ENCODE measurements at places on chromosomes 4 and X.

DNA sequence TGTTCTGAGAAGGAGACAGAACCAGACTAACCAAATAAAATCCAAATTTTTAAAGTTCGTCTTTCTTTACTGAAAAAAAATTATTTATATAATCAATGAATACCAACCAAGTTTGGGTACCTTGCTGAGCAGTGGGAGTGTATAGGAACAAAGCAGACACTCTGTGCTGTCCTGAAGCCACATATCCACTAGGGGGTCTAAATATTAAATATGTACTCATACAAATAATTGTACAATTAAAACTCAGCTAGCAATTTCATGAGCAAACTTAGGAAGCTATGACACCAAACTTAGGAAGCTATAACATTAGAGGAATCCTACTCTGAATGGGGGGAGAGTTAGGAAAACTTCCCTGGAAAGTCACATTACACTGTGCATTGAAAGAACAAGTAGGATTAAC, 582.0 kb upstream of the EPHA5 start:
- DNase-seq: no peak

DNA sequence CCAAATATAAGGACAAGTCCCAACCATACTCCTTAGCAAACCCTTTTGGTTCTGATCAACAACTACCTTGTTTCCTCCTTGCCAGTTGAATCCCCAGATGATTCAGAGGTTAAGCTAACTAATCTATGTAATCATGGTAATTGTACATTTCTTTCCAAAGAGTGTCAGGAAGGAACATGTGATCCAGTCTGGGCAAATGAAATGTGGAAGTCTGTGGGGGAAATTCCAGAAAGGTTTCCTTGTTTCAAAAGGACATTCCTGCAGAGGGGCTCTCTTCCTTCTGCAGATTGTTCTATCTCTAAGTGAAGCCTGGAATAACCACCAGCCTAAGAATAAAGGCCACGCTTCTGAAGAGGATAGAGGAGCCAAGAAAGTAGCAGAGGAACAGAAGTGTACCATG, 7.0 kb downstream of the PRSS12 start:
- no peak for DNase-seq

GRCh38 chrX:39601231-39602177, 496.3 kb downstream of the BCOR start:
- no peak for DNase-seq

GRCh38 chr4:61200916-61201526, 895 bp downstream of the ADGRL3 start:
- no peak for DNase-seq

- DNase-seq: no peak
Measured at GRCh38 chr4:105246712-105247111, 100.0 kb downstream of the TET2 start.

DNA sequence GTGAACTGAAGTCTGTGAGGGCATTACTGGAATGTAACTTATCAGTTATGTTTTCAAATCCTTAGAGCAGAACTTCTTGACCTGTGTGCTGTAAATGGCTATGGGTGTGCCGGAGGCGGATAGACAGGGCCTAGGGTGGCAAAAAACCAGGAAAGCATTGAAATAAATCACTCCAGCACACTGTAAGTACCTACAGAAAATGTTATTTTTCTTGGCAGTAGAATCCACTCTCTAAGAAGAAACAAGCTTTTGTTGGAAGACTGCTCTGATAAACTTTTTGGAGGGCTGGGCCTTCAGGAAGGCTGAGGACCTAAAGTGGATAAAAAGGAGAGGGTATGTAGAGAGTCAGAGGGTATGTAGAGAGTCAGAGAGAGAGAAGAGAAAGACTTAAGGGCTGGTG, 14.9 kb downstream of the CPE start:
- no peak for DNase-seq

DNA sequence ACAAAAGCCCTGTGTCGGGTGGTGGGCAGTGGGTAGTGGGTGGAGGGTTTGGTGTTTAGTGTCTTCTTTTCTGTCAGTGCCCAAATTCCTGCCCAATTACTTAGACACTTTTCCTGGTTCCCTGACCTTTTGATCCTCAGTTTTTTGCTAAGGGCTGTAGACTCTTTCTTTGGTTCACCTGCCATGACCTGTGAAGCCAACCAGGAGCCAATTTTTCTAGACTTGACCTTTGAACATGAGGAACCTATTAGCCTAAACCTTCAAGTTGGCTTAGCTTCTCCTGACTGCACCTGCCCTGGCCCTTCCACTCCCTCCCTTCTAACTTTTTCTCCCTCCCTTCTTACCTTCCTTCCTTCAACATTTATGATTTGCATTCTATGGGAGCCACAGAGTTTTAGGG, 94.5 kb downstream of the MID1IP1 start:
- no peak for DNase-seq

DNA sequence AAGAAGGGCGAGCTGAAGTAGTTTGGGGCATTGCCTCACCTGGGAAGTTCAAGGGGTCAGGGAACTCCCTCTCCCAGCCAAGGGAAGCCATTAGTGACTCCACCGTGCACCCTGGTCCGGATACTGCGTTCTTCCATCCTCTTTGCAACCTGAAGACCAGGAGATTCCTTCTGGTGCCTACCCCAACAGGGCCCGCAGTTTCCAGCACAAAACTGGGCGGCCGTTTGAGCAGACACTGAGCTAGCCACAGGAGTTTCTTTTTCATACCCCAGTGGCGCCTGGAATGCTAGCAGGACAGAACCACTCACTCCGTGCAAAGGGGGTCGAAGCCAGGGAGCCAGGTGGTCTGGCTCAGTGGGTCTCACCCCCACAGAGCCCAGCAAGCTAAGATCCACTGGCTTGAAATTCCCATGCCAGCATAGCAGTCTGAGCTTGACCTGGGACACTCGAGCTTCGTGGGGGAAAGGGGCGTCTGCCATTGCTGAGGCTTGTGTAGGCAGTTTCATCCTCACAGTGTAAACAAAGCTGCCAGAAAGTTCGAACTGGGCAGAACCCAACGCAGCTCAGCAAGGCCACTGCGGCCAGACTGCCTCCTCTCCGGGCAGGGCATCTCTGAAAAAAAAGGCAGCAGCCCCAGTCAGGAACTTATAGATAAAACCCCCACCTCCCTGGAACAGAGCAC, 1039.4 kb upstream of the IGFBP7 start:
- no peak for DNase-seq

GRCh38 chrX:140440876-140441275, 64.0 kb downstream of the SOX3 start:
- DNase-seq: no peak

DNA sequence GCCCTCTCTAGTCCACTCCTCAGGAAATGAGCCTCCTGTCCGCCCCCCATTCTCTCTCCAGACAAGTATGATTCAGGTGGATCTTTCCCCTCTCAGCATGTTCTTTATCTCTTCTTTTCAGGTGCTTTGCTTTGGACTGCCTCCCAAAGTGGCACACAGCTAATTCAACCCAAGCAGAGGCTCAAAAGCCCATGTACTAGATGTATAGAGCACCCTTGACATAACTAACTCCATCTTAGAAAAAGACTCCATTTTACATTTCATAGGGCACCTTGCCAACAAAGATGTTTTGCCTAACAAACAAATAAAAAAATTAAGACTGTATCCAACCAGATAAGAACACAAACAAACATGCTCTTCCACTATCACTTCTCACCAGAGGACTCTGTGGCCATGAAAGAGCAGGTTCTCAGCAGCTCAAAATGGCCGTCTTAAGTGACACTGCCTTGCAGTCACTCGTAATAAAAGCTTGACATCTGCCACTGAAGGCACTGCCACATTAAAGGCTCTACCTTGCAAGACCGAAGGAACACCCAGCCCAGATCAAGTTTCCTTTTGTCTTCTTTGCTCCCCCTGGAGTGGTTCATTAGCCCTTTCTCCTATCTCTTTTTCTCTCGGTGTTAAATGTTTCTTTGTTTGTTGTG, 84.9 kb upstream of the TAB3 start:
- DNase-seq: no peak

GRCh38 chr4:42302348-42302747, 94.9 kb upstream of the SHISA3 start:
- DNase-seq: peak; percentile 9

- no peak for DNase-seq
Measured at GRCh38 chrX:20593402-20593801, 326.7 kb upstream of the RPS6KA3 start.

DNA sequence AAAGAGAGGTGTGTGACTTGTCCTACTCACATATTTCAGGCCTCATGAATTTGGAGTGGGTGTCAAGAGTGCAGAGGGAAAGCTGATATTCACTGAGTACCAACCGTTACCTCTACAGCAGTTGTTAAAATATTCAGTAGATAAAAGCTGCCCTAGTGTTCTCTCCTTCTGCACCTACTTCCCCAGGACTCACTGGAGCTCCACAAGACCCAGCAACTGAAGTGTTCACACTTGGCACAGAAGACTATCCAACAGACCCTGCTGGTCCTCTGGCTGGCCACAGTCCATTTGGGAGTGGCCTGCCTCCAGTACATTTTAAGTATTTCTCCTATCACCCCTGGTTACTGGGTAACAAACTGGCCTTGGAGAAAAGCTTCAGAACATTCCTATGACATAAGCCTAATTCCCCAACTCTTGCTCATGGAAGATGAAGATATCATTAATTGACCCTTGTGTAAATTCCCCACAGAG, 70.8 kb downstream of the PPARGC1A start:
- no peak for DNase-seq

DNA sequence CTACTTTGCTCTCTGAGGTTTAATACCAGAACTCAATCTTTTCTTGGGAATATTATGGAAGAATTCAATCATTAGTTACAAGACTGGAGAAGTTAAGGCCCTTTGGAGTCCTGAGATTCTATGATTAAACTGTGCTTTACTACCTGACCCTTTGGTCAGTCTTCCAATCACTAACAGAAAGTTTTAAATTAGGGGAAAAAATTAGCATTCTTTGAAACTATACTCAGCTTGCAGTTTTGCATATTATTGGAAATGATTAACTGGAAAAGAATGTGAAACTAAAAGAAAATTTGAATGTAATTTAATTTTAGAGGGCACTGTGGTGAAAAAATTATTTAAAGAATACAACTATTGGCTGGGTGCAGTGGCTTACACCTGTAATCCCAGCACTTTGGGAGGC, 18.7 kb upstream of the GPR34 start:
- DNase-seq: no peak

DNA sequence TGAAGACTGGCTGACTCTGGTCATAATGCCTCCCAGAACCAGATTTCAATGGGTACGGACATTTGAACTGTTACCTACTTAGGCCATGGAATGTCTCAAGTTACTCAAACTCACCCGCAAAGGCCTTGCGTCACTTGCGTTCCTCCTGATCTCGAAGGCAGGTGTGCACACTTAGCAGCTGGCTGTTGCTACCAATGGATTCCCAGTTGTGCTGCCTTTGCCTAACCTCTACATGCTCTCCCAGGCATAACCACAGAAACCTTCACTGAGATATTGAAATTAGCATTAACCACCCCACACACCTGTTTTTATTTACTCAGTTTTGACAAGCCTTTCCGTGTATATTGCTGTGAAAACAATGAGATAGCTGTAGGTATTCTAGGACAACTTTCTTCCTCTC, 2.8 kb downstream of the ERVMER34-1 start:
- no peak for DNase-seq

- DNase-seq: no peak
Measured at GRCh38 chrX:22171287-22172060, 101.2 kb upstream of the CBLL2 start.

GRCh38 chr4:148023512-148024181, 291.8 kb downstream of the ARHGAP10 start:
- peak; percentile 5 for DNase-seq

- no peak for DNase-seq
Measured at GRCh38 chr4:35912174-35912573, 332.1 kb downstream of the ARAP2 start.

GRCh38 chrX:154369449-154370299, 4.8 kb downstream of the FLNA start:
- peak; percentile 71 for DNase-seq

- DNase-seq: peak; percentile 34
Measured at GRCh38 chr4:40423735-40424134, 88.6 kb downstream of the CHRNA9 start.

GRCh38 chrX:31506928-31507327, 435.1 kb upstream of the FTHL17 start:
- no peak for DNase-seq

DNA sequence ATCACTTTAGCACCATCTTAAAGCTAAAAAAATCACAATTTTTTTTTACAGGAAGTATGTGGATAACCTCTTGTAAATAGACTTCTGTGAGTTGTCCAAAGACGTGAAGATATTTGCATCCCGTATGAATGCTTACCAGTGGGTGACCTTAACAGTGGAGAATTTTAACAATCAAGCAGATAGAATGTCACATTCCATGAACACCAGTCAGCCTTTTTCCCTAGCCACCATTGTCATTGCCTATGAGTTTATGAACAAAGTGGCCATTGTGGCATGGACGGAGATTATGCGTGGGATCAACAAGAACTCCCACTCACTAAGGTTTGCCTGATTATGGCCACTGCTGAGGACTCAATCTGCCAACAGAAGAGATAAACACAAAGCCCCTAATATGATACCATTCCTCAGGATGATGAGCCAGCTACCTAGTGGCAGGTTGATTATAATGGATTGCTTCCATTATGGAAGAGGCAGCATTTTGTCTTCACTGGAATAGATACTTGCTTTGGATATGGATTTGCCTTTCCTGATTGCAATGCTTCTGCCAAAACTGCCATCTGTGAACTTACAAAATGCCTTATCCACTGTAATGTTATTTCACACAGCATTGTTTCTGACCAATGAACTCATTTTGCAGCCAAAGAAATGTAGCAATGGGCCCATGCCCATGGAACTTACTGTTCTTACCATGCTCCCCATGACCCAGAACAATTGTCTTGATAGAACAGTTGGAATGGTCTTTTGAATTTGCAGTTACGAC, 830.9 kb upstream of the NDST4 start:
- no peak for DNase-seq

GRCh38 chr4:116561768-116562167, 523.6 kb downstream of the TRAM1L1 start:
- no peak for DNase-seq

- DNase-seq: no peak
Measured at GRCh38 chrX:65488495-65488894, 46.1 kb downstream of the LAS1L start.

GRCh38 chrX:130173190-130173895, 1.6 kb downstream of the RAB33A start:
- peak; percentile 89 for DNase-seq

DNA sequence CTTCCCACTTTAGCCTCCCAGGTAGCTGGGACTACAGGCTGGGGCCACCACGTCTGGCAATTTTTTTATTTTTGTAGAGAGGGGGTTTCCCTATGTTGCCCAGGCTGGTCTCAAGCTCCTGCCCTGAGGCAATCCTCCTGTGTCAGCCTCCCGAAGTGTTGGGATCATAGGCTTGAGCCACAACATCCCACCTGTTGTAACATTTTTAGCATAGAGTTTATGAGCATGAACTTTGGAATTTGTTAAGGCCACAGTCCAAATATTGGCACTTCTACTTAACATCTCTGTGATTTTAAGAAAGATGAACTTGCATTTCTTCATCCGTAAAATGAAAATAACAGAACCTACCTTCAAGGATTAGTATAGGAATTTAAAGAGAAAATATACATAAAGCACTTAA, 445.6 kb downstream of the IQCM start:
- DNase-seq: no peak

DNA sequence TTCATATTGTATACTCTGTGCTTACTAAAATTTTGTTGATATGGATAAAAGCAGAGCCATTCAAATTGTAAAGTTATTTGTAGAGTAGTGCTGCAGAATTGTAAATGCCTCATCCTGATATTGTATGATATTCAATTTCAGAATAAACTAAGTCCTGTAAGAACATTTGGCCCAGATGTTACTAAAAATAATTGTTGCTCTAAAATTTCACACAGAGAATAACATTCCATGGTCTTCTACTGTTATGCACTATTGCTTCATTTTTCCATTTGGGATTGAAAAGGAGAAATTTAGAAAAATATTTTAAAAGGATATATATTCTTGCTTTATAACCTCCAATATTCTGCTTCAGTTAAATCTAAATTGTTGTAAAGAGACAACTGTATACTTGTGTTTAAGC, 195.6 kb downstream of the LARP7 start:
- no peak for DNase-seq
